ENCODE measurements at places on chromosomes 3 and 15. TPM values are rescaled to one million over a fixed set of nuclear protein-coding genes. Genes with fewer than 3 reads are reported as not detected.

DNA sequence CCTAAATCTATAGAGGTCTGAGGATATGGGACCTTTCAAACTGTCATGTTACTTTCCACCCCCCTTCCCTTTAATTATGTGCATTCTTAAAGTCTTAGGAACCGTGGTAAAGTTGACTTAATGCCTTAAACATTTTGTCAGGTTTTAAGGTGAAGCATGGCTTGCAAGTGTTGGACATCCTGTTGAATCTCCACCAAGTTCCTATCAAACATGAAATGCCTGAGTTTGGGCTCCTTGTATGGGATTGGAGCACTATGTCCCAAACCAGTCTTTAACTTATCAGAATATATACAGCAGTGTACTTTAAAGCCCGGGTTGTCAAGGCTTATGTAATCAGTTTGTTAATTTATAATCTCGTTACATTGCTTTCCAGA lies 1.1 kb downstream of the SNRK start:
- no peak for DNase-seq

- DNase-seq = no peak
Measured at GRCh38 chr3:151120409-151120808, 34.9 kb downstream of the MED12L start.

Gene CP
- total RNA-seq = 0.48 TPM

Gene CCDC13
- total RNA-seq = 1.3 TPM

GRCh38 chr3:123341-123740 lies 73.2 kb upstream of the CHL1 start:
- DNase-seq = no peak

Gene CHAC1
- 70.8 TPM for total RNA-seq

- DNase-seq = peak; percentile 37
Measured at GRCh38 chr15:63381301-63382204, at the start of gene CA12. Gene CA12 (minus strand): TSS chr15:63381846. CDS start chr15:63381720, 126 bp downstream.

DNA sequence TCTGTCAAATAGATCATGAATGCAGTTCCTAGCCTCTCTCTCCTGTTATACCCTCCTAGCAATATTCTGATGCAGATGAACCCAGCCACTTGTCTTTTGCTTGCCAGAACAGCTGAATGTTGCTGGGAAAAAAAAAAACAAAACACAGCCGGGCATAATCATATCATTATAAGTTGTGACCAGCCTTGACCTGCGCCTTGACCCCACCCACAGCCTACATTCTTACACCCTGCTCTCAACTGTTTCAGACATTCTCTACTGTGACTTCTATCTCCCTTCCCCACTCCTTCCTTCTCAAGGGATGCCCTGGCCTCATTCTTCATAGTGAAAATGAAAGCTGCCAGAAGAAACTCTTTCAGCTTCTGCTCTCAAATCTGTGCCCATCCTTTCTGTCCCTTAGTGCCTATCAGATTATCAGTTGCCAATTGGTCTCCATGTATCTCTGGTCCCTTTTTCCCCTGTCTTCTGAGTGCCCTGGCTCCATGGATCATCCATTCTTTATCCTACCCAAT lies 389.1 kb upstream of the TPRG1 start:
- DNase-seq = no peak

Gene GOLGA6L7
- total RNA-seq = not detected

- DNase-seq = no peak
Measured at GRCh38 chr3:39146083-39146501, 7.3 kb downstream of the CSRNP1 start.

DNA sequence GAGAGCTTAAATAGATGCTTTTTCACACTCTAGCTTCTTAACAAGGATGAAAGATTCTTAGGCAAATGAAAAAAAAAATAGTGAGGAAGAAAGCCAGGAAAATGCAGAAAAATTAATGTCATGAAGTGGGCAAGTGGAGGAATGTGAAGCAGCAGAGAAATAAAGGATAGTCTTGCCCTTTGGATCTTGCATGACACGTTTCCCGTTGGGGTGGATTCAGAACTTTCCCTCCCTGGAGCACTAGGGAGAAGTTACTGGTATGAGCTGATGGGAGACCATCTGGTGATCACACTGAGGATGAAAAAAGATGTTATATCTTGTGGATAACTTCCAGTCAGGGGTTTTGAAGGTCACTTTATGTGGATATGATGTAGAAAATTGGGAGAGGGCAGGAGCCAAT lies 361.8 kb upstream of the ROPN1 start:
- DNase-seq = no peak

Gene ANKRD34C
- 0.05 TPM for total RNA-seq

Gene C3orf85
- total RNA-seq = not detected

- DNase-seq = peak; percentile 47
Measured at GRCh38 chr3:124700880-124701684, 29.2 kb upstream of the UMPS start.

- DNase-seq = no peak
Measured at GRCh38 chr3:64264501-64265109, 39.3 kb upstream of the PRICKLE2 start.

- DNase-seq = peak; percentile 94
Measured at GRCh38 chr15:36432161-36432560, 147.3 kb upstream of the CDIN1 start.

Gene PGBD4
- total RNA-seq = 1.4 TPM

DNA sequence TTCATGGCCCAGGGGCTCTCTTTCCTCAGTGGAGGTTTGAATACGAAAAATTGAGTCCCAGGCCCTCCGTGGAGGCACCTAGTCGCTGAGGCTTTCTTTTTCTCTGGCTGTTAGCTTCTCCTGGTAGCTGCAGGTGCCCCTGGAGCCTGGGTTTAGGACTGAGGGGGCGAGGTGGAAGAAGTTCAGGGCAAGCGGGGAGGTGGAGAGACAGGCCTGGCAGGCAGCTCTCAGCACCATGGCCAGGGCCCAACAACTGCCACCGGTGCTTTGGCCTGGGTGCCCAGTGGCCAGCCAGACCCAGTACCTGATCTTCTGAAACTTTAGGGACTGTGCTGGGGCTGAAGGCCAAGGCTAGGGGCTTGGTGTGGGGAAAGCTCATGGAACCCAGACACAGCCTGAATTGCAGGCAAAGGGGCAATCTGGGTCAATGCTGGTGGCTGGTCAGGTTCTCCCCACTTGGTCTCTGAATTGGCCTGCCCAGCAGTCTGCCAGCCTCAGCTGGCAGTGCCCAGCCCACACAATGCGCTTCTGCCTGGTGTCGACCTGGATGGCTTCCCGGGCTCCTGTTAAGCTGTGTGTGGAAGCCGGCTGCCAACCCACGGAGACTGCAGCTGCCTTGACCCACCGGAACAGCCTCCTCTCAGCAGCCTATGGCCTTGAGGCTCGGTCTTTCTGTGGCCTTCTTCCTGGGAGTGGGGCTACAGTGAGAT lies 30.3 kb upstream of the POLG start:
- DNase-seq = no peak

GRCh38 chr3:152772674-152773225 lies 62.2 kb upstream of the P2RY1 start:
- DNase-seq = no peak

Gene TMEM44
- total RNA-seq = 9.8 TPM

GRCh38 chr15:33671456-33671855 lies 296.8 kb upstream of the CHRM5 start:
- no peak for DNase-seq

Gene MESP1
- not detected for total RNA-seq

- no peak for DNase-seq
Measured at GRCh38 chr3:152834191-152834775, 648 bp upstream of the P2RY1 start.

Gene PHC3
- 40.8 TPM for total RNA-seq

- DNase-seq = no peak
Measured at GRCh38 chr3:22210693-22211092, 459.7 kb upstream of the ZNF385D start.

DNA sequence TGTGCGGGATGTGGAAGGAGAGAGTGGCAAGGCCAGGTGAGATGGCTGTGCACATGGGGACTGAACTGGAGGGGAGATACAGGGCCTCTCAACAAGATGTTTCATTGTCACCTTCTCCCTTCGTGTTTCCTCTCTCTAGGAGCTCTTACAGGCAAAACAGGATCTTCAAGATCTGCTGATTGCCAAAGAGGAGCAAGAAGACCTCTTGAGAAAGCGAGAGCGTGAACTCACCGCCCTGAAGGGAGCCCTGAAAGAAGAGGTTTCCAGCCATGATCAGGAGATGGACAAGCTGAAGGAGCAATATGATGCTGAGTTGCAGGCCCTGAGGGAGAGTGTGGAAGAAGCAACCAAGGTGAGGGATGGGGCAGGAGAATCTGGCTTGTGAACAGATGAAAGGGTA lies 85.2 kb downstream of the CGNL1 start:
- no peak for DNase-seq

DNA sequence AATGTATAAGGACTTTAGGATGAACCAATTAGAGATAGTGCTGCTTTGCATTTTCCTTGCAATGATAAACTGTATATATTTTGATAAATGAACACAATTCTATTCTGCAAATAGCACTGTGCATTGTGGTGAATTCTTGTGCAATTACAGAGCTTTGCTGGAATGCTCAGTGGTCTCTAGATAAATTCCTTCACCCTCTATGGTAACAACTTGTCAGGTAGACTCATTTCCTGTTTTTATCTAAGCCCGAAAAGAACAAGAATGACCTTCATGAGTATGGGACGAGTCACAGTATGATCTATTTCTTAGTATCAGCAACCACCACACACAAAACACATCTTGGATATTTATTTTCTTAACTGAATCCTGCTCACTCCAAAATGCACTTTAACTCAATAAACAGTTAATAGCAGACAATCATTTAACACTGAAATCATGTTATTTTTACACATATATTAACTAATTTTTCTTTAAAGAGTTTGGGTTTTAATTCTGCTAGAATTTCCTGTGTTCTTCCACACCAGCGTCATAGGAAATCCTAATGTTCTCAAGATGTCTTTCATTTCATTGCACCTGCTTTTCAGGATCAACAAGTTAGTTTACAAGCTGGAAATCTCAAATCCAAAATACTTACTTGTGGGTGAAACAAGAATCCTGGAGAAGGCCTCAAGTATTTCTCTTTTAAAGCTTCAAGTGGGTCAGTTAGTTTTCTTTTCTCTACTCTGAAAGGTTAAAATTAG lies 551.2 kb downstream of the MECOM start:
- peak; percentile 96 for DNase-seq

Gene COL6A5
- total RNA-seq = 0.05 TPM

DNA sequence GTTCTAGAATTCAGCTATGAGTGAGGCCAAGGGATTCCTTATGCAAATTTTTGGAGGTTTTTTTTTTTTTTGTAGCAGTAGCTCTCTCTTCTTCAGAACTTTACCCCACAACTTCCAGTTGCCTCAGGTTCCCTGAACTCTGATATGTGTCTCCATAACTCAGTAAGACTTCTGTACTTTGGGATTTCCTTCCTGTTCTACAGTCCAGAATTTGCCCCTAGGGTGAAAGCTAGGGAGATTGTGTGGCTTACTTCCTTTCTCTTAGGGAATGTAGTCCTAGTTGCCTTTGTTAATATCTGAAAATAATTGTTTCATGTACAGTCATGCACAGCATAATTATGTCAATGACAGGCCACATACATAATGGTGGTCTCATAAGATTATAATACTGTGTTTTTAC lies 30.8 kb downstream of the LRRC28 start:
- DNase-seq = no peak

GRCh38 chr15:87243474-87243873 lies 1013.1 kb downstream of the NTRK3 start:
- DNase-seq = no peak

DNA sequence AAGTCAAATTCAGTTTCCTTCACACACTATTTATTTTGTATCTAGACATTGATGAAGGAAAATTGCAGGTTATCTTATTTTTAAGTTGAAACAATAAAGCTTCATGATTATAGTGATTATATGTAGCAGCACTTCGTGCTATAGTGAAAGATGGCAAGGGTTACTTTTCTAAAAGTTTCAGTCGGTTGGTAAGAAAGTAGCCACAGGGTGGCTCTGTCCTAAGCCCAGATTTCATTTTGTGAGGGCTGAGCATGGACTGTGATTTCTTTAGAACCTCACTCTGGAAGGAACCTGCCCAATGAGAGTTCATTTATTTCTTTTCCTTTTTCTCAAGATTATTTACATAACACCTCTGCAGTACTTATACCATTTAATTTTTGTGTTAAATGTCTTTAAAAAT lies 66.5 kb downstream of the NME9 start:
- DNase-seq = no peak

Gene FBXO40
- not detected for total RNA-seq

All from astrocyte (in vitro differentiated cells and primary cell).